ENCODE measurements at places on chromosomes 2 and 18. TPM values are rescaled to one million over a fixed set of nuclear protein-coding genes. Genes with fewer than 3 reads are reported as not detected.

Gene ANKRD39
- 11.7 TPM for total RNA-seq

Gene ZSWIM2
- 0.62 TPM for total RNA-seq

Gene UGT1A10
- not detected for total RNA-seq

Gene SGPP2
- not detected for total RNA-seq

Gene SIX2
- total RNA-seq, result 1.1 TPM

Gene UGT1A4
- not detected for total RNA-seq
